CD4-positive, alpha-beta T cell treated with Interleukin-15 for 4 hours (primary cell): ENCODE measurements at places on chromosomes 6 and 20.

GRCh38 chr6:38571721-38572120 is 68.0 kb downstream of the BTBD9 start:
- DNase-seq = no peak

DNA sequence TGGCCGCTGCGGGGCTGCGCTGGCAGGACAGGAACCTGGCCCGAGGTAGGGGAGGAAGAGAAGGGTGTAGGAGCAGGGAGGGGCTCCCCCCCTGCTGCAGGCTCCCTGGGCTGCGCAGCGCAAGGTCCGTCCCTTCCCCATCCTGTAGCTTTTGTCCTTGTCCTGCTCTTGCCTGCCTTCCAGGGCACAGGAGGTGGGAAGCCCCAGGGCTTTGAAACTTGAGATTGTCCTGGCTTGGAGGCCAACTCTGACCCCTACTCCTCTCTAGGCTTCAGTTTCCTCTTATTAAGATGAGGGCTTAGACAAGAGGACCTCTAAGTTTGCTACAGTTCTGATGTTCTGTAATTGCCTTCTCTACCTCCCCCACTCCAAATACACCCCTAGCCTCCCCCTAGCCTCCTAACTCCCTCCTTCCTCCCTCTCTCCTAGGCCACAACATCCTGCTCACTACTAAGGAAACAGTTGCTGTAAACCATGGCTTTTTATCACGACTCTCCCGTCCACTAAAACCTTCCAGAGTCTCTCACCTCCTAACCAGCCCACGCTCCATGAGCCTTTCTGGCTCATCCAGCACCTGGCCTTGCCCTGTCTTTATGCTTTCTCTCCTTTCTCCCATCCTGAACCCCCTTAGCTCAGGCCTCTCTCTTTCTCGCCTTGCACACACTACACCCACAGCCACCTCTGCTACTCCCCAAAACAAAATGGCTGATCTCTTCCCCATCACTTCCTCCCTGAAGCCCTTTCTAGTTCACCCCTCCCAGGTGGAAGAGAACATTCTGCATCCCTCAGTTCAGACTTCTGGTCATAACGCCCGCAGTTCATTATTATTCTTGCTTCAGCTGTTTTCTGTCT is 10.2 kb downstream of the UNC5CL start:
- DNase-seq = no peak

GRCh38 chr6:117906958-117907600 is at the start of gene SLC35F1:
TSS of gene SLC35F1 (plus strand) at chr6:117907264.
- no peak for DNase-seq

DNA sequence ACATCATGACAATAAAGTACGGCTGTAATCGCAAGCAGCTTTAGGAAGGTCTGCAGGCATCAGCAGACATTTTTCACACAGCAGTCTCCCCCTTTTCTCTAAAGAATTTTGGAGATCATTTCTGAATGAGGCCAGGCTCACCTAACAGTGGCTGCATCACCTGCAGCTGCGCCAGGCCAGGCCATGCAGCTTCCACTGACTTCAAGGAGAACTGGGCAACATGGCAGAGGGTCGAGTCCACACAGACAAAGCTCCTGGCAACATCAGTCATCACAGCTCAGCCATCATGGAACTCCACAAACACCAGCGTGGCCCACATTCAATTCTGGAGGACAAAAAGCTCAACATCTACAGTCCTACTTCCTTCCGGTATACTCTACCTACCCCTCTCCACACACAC is 17.8 kb upstream of the FOXC1 start:
- no peak for DNase-seq

DNA sequence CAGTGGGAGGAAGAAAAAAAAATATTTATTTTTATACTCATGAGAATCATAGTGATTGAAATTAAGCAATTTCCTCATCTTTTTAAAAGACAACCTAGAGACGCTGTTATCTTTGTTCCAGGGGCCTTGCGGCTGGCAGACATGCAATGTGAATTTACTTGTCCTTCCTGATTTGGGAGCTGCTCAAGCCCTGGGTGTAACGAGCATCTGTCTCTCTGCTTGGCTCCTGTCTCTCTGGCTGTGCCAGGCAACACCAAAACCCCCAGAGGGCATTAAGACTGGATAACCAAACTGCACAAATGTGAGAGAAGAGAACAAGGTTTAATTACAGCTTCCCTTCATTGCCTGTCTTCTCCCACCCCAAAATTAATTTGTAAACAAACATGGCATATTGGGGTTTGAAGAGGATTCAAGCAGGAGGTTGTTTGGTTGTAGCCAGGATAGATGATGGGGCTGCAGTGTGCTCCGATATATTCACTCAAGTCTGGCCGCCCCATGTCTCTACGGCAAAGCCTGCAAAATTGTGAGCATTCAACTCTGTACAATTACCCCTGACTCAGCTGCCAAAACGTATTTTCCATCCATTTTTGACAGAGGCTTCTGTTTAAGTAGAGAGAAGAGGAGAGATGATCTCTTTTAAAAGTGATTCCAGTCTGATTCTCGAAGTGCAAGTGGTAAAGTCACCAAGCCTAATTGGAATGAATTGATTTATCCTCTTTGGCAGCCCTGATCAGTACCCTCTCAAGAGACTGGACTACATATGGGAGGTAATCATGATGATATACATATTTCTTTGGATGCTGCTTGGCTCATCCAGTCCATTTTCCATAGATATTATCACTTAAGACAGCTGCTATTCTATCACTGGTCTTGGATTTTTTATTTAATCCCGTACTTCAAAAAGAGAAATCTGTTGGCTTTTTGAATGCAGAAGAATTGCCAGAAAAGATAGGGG is 170.2 kb downstream of the SLC24A3 start:
- no peak for DNase-seq

DNA sequence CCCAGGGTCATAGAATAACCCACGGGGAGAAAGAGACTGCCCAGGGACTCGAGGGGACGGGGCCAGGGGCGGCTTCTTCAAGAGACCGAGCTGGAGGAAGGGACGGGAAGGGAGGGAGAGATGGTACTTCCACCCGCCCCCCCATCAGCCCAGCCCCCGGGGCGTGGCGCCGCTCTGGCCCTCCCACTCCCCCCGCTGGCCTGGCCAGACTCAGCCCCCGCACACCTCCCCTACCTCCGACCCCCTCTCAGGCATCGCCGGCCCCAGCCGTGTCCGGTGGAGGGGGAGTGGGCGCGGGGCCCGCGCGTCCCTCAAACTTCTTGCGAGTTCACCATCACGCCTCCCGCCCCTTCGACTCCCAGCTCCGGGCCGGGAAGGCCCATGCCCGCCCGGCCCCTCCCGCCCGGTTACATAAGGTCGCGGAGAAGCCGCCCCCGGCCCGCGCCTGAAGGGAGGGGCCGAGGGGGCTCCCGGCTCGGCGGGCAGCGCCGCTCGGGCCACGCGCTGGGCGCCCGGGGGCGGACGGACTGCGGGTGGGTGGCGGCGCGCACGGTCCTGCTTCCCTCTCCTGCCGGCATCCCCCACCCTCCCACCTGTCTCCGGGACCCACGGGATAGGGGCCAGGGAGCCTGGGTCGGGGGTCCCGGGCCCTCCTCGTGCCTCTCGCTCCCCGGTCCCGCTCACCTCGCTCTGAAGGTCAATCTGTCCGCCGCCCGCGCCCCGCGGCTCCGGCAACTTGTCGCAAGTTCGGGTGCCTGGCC is 562 bp downstream of the TFEB start:
- peak; percentile 65 for DNase-seq

DNA sequence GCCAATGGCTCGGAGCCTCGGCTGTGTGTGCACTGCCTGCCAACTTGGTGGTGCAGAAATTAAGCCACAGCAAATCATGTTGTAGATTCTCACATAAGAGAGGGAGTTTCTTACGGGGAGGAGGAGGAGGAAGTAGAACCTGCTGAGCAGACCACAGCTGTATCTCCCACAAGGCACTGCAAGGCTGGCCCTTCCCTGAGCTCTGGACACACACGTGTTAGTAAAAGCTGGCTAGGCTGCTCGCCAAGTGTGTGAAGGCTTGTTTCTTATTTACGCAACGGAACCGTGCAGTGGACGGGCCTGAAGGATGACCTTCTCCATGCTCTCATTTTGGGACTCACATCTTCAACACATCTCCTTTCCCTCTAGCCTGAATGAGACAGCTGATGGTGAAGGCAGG is 15.7 kb upstream of the QKI start:
- no peak for DNase-seq

DNA sequence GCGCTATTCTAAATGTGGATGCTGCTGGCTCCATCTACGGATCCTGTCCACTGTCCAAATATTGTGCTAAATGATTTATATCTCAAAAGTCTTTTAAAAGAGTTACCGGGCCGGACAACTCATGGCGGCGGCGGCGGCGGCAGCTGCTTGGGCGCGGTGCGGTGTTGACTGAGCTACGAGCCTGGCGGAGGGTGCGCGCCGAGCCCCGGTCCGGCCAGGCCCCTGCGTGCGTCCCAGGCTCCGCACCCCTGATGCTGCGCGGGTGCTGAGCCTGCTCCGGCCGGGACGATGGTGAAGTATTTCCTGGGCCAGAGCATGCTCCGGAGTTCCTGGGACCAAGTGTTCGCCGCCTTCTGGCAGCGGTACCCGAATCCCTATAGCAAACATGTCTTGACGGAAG is 303.4 kb downstream of the CENPW start:
- no peak for DNase-seq

GRCh38 chr20:61593516-61593915 is 341.5 kb downstream of the CDH4 start:
- no peak for DNase-seq
